ENCODE measurements at places on chromosomes 3 and 15.
A peak's percentile ranks its signal among the peaks of the same experiment; 100 is the strongest.

DNA sequence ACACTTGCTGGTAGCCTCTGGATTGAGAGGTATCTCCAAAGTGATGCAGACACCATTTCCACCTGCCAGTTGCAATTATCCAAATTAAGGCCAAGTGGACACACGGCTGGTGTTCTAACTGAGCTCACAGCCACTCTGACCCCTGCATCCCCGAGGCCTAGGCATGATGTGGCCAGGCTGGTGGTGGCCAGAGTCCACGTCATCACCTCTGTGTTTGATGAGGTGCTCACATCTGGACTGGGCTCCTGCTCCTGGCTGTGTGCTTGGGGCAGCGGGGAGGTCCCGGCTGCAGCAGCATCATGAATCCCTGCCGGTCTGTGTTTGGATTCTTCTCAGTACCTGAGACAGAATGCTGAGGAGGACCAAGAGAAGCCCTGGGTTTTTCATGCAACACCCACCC, 4.9 kb downstream of the OXTR start:
- no peak for DNase-seq

DNA sequence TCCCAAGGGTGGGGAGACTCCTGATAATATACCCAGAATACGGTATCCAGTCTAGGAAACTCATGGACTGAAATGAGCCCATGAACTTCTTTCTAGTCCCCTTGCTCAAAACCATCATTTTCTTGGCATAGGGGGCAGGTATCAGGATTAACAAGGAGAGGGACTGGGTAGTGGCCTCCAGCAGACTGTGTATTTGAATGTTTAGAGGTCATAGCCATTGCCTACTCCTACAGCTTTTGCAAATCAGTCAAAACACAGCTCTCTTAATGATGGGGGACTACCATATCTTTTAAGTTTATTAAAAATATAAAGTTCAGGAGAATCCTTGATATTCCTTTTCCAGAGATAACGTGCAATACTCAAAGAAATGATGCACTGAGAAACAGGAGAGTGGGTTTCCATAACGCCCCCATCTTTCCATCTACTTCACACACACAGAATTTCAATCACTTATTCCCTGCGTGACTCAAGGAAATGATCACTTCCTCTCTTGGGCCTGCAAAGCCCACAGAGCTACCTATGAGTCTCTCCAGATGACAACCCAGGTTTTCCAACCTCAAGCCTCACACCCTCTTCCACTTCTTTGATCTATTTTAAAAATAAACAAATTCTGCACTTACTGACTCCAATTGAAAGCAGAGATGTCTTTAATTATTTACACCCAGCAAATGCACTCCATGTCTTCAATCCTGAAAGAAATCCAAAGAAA, 584.0 kb upstream of the LMCD1 start:
- DNase-seq, result no peak

- DNase-seq, result peak; percentile 88
Measured at GRCh38 chr3:141686466-141687291, 51.4 kb upstream of the RNF7 start.

- DNase-seq, result no peak
Measured at GRCh38 chr3:118029049-118029448, 1005.6 kb downstream of the IGSF11 start.

DNA sequence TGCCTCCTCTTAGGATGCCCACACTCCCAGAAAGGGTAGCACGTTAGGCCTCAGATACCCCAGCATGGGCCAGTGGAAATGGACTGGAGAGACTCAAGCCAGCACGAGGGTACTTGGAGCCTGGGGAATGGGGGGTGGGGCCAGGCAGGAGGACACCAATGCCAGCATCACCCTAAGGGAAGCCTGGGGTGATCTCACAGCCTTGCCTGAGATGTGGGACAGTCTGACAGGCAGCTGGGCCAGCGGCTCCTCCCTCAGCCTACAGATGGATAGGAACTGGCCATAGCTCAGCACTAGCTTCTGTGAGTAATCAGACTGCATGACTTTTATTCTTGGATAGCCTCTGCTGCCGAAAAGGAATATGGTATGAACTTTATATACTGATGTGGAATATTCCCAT, 59.6 kb upstream of the MRPS22 start:
- DNase-seq, result no peak

- peak; percentile 53 for DNase-seq
Measured at GRCh38 chr15:89665449-89666181, 10.3 kb upstream of the KIF7 start.

DNA sequence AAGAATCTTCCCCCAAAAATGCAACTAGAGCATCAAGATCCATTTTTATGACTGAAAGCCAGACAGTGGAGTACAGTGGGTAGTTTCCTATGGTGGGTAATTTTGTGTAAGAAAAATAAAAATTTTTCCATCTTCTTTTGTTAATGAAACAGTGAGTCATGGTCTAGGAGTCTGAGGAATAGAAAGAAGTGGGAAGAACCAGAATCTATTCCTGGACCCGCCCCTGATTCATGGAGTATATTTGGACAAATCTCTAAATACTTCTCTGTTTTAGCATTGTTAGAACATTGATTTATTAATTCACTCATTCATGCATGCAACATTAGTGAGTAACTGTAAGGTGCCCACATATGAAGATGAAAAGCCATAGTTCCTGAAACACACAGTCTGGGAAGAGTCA, 304.5 kb upstream of the GPR149 start:
- no peak for DNase-seq

GRCh38 chr15:71515375-71516186, 294.8 kb upstream of the NR2E3 start:
- DNase-seq, result no peak

DNA sequence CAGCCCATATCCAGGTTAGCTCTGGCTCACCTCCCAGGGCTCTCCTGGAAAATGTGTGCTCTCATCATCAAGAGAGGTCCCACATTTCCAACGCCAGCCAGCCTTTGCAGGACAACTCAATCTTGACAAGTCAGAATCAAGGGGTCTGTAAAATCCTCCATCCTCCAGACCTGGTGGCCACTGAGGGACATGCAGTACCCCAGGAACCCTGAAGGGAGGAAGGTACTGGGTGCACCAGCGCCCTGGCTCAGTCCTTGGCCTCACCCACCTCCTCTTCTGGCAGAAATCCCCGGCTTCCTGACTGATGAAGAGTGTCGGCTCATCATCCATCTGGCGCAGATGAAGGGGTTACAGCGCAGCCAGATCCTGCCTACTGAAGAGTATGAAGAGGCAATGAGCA, 6.0 kb upstream of the WDR6 start:
- DNase-seq, result no peak

- no peak for DNase-seq
Measured at GRCh38 chr3:11716573-11717290, 73.0 kb upstream of the VGLL4 start.

DNA sequence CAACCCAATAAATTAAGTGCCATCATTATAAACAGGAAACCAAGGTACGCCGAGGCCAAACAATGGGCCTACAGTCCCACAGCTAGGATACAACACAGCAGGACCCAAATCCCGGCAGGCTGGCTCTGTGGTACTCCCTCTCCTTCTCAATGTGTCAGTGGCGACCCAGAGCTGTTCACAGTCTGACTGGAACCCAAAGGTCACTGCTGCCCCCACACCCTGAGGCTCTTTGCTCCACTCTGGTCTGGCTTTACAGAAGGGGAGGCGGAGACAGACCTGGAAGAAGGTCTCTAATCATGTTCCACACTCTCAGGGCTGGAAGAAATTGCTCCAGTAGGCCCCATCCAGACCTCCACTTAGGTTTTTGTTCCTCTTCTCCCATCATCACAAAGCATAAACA, 48.5 kb upstream of the LMCD1 start:
- DNase-seq, result no peak

GRCh38 chr3:126773783-126774182, 69.7 kb downstream of the CHCHD6 start:
- DNase-seq, result no peak

GRCh38 chr3:95162794-95163193, 1099.9 kb downstream of the NSUN3 start:
- DNase-seq, result no peak

DNA sequence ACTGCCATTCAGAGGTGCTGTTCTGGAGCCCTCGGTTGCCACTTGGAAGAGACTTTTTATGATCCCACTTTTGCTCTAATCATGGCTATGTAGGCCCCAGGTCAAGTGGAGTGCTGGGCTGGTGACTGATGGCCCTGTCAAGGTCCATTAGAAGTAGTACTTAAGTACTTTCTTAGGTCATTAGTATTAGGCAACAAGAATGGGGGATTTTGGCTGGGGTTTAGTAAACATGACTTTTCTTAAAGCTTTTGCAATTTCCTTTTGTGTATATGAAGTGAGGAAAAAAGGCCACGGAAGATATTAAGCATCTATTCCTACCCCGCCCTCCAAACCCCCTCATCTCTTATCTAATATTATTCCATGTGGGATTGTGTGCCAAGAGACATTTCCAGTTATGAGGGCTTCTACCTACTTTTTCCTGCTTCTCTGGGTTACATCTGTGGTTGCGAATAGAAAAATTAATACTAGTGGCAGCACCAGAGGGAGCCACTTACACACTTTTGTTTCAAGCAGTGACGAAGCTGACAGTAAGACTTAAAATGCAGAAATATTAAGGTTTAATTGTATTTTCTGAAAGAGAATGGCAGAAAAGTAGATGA, 13.9 kb downstream of the NLGN1 start:
- DNase-seq, result peak; percentile 51

DNA sequence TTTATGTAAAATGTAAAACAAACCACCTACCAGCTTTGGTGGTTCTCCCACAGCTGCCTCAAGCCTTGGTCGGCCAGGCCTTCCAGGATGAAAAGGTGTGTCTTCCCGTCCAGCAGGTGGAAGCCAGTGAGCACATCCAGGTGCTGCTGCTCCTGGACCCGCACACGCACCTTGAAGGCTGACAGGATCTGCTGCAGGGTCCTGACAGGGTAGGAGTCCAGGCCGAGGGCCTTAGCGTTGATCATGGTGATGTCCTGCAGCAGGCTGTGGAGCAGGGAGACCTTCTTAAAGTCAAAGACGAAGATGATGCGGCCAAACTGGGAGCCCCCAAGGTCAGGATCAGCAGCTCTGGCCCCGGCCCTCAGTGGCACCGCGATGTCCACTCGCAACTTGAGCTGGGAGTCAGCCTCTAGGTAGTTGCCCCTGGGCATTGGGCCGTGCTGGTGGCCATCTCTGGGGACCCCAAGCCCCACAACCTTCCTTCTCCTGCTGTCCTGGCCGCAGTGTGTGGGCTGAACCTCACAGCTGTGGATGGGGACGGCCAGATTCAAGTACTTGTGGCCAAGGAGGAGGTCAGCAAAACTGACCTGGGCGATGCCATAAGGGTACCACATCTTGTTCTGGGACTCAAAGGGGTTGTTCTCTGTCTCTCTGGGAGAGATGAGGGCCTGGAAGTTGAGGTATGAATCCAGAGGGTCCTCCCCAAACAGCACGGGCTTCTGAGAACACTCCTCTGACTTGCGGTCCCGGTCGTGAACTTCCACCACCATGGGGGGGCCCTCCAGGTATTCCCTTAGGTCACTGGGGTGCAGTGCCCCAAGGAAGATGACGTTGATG, 48.6 kb downstream of the CFAP92 start:
- no peak for DNase-seq

GRCh38 chr3:105826778-105827634, 41.8 kb downstream of the CBLB start:
- no peak for DNase-seq

- DNase-seq, result no peak
Measured at GRCh38 chr15:77904436-77904821, 173.1 kb downstream of the TBC1D2B start.

- no peak for DNase-seq
Measured at GRCh38 chr3:59572106-59572505, 522.3 kb upstream of the CFAP20DC start.

DNA sequence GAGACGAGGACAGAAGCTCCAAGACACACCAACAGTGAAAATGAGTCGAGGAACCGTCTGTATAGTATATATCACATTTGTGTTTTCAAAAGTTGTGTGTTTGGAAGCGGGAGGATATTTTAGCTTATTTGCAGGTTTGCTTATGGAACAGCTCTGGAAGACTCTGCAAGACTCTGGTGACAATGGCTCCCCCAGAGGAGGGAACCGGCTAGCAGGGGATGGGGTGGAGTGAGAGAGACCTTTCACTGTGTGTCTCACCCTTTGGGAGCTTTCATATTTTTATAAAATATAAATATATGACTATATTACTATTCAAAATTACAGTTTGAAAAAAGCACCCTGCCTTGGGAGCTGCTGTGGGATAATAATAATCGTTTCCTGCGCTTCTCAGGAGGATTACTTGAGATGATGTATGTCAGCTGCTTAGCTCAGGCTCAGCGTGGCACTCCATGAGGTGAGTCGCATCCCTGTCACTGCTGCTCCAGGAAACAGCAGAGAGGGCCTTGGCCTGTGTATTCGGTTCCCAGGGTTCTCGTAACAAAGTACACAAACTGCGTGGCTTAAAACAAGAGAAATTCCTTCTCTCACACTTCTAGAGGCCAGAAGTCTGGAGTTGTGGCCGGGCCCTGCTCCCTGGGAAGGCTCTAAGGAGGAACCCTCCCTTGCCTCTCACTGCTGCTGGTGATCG, 183.9 kb downstream of the FAM43A start:
- DNase-seq, result no peak

GRCh38 chr3:177610686-177611633, 413.7 kb upstream of the TBL1XR1 start:
- peak; percentile 28 for DNase-seq

DNA sequence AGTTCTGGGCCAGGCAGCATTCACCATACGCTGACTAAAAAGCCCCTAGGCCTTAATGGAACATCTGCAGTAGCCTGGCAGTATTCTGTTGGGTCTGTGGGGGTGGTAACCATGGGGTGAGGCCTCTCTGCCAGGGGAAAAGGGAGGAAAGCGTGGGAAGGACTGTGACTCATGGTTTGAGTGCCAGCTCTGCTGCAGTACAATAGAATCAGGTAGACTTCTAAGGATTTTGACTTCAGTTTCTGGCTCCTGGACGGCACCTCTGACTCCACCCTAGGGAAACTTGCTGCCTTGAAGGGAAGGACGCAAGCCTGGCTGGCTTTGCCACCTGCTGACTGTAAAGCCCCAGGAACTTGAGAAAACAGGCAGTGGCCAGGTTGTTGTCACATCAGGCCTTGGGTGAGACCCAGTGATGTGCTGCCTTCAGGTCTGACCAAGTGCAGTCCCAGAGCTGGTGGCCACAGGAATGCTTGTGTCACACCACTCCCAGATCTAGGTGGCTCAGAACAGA, 148.6 kb downstream of the SUCNR1 start:
- peak; percentile 62 for DNase-seq

DNA sequence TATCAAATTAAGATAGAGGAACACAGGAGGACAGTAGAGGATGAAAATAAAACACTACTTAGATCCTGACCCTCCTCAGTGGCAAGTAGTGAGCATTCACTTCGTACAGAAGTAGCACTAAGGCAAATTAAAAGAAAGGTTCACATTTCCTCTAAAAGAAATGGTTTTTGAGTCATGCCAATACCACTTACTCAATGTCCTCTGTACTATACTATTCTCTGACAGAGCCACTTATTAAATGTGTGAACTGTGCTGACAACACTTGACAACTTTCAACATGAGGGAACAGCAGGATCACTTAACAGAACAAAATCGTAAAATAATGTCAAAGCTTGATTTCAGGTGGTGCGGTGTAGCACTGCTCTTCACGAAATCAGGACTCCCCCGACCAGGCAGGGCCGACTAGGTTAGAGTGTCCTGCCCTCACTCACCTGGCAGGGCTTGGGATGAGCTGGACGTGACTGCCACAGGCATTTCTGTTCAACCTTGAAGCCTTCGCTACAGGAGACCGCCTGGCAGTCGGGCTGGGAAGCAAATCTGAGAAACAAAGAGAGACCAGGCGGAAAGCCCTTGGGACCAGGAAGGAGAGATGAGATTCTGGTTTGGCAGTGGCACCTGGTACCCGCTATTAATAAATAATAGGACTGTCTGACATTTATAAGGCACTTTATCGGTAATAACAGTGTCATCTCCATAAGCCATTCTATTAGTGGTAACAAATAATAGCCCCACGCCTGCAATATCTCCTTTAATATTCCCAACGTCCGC, 611 bp upstream of the SLC27A2 start:
- no peak for DNase-seq

All from lung microvascular endothelial cell (primary cell).